ENCODE measurements at places on chromosomes 2 and 18. TPM values are rescaled to one million over a fixed set of nuclear protein-coding genes. Genes with fewer than 3 reads are reported as not detected.

TUBA4B gene
- total RNA-seq = not detected

SPC25 gene
- total RNA-seq = 3.5 TPM

MSTN gene
- not detected for total RNA-seq

KCNJ13 gene
- total RNA-seq = not detected
